ENCODE measurements at places on chromosomes 13 and 19.

GRCh38 chr19:42471554-42472249 lies 29.0 kb upstream of the CXCL17 start:
- DNase-seq, result no peak

GRCh38 chr19:54197121-54197520 lies 3.5 kb upstream of the RPS9 start:
- DNase-seq, result peak; percentile 34

DNA sequence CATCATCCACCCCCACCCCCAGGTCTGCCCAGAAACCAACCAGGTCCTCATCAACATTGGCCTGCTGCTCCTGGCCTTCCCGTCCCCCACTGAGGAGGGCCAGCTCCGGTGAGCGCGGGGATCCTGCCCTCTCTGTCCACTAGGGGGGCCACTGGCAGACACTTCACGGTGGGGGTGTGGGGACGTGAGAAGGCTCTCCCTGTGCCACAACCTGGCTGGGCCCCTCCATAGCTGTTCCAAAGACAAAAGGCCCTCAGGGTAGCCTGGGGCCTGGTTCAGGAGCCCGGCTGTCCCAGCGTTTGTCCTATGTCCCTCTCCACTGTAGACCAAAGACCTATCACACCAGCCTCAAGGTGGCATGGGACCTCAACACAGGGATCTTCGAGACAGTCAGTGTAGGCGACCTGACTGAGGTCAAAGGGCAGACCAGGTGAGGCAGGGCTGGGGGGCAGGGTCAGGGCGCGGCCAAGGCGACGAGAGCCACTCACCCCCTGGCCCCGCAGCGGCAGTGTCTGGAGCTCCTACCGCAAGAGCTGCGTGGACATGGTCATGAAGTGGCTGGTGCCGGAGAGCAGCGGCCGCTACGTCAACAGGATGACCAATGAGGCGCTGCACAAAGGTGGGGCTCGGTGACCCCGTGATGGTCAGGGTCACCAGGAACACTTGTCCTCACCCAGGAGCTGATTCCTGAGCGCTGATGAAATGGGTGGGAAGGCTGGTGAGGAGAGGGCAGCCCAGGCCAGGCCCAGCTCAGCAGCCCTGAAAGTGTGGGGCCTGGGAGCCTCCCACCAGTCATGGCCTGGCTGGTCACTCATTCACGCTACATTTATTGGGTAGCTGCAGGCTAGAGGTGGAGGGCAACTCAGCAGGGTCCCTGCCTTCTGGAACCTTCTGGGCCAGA lies 7.9 kb downstream of the DCAF15 start:
- DNase-seq, result peak; percentile 8

- DNase-seq, result no peak
Observed at GRCh38 chr13:89163096-89163495, 1491.9 kb downstream of the SLITRK5 start.

GRCh38 chr19:19550972-19551852 lies 13.1 kb downstream of the CILP2 start:
- DNase-seq, result no peak

- no peak for DNase-seq
Observed at GRCh38 chr13:113551081-113552000, 33.2 kb upstream of the TFDP1 start.

GRCh38 chr19:29966588-29967249 lies 24.7 kb downstream of the URI1 start:
- no peak for DNase-seq

GRCh38 chr19:49165865-49166301 lies 8.3 kb downstream of the TRPM4 start:
- no peak for DNase-seq

DNA sequence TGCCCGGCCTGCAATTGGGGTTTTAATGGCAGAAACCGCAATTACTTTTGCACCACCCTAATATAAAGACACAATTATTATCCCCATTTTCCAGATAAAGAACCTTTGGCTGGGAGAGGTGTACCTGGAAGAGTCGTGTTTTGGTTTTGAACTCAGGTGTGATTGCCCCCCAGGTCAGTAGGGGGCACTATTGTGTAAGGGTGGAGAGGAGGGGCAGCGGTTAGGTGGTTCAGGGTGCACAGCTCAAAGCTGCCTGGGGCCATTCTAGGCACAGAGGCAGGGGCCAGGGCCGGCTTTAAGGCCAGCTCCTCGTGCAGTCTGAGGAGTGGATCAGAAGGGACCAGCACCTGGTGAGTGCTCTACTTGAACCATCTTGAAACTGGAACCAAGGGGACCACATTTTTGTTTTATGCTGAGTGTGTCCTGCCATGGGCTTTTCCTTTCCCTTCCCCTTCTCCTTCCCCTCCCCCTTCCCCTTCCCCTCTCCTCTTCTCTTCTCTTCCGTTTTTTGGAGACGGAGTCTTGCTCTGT lies 5.8 kb upstream of the FCGRT start:
- DNase-seq, result peak; percentile 83

DNA sequence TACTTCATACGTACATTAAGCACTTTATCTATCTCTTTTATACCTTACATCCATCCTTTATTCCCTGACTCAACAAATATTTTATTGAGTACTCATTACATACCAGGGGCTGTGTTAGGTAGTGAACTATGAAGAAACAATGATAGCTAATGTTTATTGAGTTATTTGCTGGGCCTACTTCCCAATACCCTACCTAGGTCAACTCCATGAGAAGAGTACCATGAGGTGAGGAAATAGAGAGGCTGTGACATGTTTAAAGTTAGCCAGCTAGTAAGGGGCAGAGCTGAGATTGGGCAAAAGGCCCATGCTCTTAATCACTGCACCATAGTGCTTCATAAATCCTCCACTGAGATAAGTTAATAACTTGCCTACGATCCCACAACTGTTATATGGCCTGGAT lies 79.9 kb downstream of the FREM2 start:
- no peak for DNase-seq

DNA sequence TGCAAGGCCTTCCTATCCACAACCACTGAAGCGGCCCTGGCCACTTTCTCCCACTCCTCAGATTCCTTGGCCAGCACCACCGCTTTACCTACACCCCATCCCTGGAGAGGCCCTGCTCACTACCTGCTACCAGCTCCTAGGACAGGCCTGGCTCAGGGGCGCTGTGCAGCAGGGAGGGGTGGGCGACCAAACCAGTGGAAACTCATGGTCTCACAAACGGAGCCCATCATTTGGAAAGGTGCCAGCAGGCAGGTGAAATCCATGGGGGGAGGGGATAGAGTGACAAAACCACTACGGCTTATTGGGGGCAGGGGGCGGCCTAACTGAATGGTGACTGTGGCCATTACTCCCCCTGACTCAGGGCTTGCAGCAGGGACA lies 27.6 kb downstream of the C19orf47 start:
- no peak for DNase-seq

GRCh38 chr19:40578442-40578908 lies 1.8 kb downstream of the SHKBP1 start:
- peak; percentile 79 for DNase-seq

DNA sequence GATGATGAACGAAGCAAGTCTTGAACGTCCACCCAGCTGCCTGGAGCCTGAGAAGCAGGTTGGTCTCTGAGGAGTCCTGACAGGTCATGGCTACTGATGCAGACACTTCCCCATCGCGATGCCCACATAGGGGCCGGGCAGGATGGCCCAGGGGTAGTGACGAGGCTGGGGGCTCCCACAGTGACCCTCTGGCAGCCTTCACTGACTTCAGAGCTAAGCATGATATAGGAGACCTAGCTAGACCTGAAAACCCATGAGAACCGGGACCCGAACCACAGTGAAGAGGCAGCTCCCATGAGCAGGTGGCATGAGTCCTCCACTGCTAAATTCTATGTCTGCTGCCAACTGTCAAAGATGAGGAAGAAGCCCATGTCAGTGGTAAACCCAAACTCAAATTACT lies 91.7 kb downstream of the RNASEH2B start:
- DNase-seq, result no peak

- no peak for DNase-seq
Observed at GRCh38 chr19:5494773-5495172, 39.6 kb downstream of the ZNRF4 start.

DNA sequence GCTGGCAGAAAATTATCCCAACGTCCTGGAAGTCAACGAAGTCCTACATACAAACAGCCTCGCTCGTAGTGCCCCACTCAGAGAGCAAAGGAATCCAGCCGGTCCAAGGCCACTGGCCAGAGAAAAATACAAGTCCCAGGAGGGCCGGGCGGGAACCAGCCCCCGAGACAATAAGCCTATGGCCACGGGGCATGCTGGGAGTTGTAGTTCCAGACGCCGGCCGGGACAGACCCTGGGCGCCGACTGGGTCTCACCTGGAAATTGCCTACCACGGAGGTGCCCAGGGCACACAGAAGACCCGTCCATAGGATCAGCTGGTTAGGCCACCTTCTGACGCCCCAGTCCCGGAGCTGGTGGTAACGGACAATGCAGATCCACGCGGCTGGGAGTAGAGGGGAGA lies 5.4 kb downstream of the TMEM150B start:
- no peak for DNase-seq

- DNase-seq, result peak; percentile 12
Observed at GRCh38 chr19:11737964-11738745, 591 bp downstream of the ZNF823 start.

- no peak for DNase-seq
Observed at GRCh38 chr13:27211771-27212364, 39.5 kb upstream of the RPL21 start.

- no peak for DNase-seq
Observed at GRCh38 chr13:109140479-109141349, 511.3 kb downstream of the MYO16 start.

DNA sequence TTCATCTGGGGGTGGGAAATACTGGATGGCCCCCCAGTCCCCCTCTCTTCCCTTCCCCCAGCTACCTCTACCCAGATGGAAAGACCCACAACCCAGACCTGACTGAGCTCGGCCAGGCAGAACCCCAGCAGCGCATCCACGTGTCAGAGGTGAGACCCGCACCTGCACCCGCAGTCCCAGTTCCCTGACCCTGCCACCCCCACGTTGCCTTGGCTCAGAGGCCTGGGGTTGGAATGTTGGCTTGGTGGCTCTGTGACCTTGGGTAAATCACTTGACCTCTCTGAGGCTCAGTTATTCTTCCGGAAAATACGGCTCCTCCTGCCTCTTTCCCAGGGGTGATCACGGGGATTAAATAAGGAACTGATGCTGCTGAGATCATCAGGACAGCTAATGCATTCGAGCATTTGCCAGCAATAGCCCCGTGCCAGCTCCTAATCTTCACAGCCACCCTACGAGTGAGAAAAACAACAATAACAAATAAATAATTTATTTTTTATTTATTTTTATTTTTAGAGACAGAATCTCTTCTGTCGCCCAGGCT lies 12.3 kb downstream of the CBLC start:
- peak; percentile 48 for DNase-seq

DNA sequence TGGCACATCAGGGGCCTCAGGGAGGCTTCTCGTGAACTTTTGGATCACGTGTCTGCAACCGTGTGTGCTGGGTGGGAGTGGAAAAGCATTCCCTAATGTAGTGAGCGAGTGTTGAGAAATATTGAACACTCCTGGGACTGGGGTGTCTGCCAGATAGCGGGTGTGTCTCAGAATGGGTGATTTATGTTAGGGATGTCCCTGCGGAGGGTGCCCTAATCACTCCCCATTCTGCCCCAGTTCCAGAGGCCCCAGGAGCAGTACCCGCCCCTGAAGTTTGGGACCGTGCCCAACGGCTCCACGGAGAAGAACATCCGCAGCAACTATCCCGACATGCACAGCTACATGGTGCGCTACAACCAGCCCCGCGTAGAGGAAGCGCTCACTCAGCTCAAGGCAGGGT lies 24.2 kb upstream of the GRWD1 start:
- DNase-seq, result no peak

GRCh38 chr13:44719857-44720671 lies 143.9 kb upstream of the TSC22D1 start:
- DNase-seq, result no peak

GRCh38 chr19:33440682-33441081 lies 67.2 kb downstream of the CEBPG start:
- no peak for DNase-seq

GRCh38 chr13:46905249-46905648 lies 8.4 kb upstream of the HTR2A start:
- no peak for DNase-seq

GRCh38 chr13:102793611-102794355 lies 5.0 kb downstream of the POGLUT2 start:
- no peak for DNase-seq

- no peak for DNase-seq
Observed at GRCh38 chr13:33526718-33527117, 241.2 kb upstream of the STARD13 start.

GRCh38 chr13:63190219-63190618 lies 1774.6 kb upstream of the PCDH20 start:
- DNase-seq, result no peak

GRCh38 chr13:84413016-84413415 lies 530.7 kb upstream of the SLITRK1 start:
- DNase-seq, result no peak

DNA sequence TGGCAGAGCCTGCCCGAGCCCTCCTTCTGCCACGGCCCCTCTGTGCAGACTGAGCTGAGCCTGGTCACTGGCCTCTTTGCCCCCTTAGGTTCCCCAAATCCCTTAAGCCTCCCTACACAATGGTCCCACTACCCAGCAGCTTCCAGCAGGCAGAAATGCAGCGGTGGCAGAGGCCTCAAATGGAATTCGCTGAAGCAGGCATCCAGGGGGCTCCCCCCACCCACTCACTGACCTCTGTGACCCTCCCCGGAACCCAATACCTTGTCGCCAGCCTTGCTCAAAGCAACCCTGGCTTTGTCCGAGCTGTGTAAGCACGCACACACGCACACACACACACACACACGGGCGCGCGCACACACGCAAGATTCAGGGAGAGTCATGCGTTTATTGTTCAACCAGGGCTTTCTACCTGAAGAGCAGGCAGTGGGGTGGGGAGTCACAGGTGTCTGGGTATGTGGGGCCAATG lies at the start of gene LIM2:
Gene LIM2, minus strand, starts transcription at position 51 of the 466 bp plus-strand sequence. CDS start 531 bp downstream, outside the sequence.
- no peak for DNase-seq

GRCh38 chr13:108961542-108962125 lies 332.2 kb downstream of the MYO16 start:
- DNase-seq, result peak; percentile 44

GRCh38 chr13:41652735-41653361 lies 195.5 kb downstream of the RGCC start:
- peak; percentile 68 for DNase-seq

DNA sequence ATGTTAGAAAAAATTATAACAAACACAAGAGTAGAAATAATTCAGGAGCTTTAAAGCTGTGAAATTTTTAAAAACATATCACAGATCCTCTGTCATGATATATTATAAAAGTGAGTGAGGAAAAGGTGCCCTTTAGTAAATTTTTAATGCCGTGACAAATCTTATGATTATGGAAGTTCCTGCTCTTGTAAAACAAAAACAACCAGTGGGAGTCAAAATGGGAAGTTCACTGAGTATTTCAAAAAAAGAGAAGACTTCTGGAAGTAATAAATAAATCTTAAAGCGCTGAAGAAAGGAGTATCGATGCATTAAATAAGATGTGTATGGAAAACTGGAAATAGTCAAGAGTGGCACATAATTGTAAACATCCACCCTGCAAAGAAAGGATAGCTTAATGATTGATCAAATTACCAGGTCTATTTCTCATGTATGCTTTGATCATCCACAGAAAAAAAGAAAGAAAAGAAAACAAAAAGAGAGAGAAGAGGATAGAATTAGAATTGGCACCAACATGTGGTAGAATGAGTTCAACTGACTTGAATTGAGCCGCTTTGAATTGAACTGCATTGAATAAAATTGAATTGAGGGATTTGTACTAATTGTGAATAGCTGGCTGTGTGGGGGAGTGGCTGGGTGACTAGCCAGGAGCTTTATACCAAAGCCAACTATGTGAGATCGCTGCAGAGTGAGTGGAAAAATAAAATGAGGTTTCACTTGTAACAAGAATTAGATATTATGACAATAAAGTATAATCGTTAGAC lies 647.6 kb upstream of the SPRY2 start:
- DNase-seq, result peak; percentile 29

GRCh38 chr13:96968027-96968426 lies 26.2 kb downstream of the OXGR1 start:
- no peak for DNase-seq

- DNase-seq, result peak; percentile 98
Observed at GRCh38 chr19:35347171-35347929, at the start of gene FFAR1. Gene FFAR1, plus strand, starts transcription at chr19:35347902. Its CDS starts 3,650 bp downstream, at chr19:35351552.
